ENCODE measurements at places on chromosomes 3 and 15.
A peak's percentile ranks its signal among the peaks of the same experiment; 100 is the strongest.

- no peak for DNase-seq
Measured at GRCh38 chr3:9183011-9183410, 66.4 kb downstream of the SRGAP3 start.

DNA sequence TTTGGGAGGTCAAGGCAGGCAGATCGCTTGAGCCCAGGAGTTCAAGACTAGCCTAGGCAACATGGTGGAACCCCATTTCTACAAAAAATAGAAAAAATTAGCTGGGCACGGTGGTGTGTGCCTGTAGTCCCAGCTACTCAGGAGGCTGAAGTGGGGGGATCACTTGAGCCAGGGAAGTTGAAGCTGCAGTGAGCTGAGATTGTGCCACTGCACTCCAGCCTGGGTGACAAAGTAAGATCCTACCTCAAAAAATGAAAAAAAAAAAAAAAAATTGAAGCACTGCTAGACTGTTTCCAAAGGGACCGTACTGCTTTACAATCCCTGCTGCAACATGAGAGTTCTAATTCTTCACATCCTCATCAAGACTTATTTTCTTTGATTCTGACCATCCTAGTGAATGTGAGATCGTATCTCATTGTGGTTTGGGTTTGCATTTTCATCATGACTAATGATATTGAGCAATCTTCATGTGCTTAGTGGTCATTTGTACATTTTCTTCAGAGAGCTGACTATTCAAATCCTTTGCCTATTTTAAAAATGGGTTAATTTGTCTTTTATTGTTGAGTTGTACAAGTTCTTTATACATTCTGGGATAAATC lies 10.8 kb downstream of the CMTM8 start:
- no peak for DNase-seq

DNA sequence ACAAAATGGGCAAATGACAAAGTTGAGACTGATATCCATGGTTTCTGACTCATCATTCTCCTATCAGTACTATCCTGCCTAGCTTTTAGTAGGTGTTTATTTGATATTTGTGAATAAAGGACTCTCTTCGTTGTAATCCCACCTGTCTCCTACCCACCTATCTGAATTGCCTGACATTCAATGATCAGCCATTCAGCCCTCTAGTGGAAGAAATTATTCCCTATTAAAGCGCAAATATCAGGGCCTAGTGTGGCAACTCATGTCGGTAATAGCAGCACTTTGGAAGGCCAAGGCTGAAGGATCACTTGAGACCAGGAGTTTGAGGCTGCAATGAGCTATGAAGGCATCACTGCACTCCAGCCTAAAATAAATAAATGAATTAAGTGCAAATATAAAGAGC lies 195.7 kb upstream of the SETMAR start:
- DNase-seq: no peak

GRCh38 chr15:45732662-45733061 lies 97.8 kb downstream of the SQOR start:
- no peak for DNase-seq

GRCh38 chr3:42192334-42193200 lies 73.4 kb downstream of the CCK start:
- no peak for DNase-seq

GRCh38 chr15:65832549-65833364 lies 36.5 kb upstream of the RAB11A start:
- DNase-seq: peak; percentile 32

Measured in stimulated activated CD8-positive, alpha-beta memory T cell treated with anti-CD3 and anti-CD28 coated beads, Interleukin-2, amount 100 ng/mL, for 48 hours (primary cell).